BJ (cell line): ENCODE measurements at places on chromosomes 11 and 22.

- no peak for DNase-seq
Observed at GRCh38 chr11:67665541-67666302, 8.7 kb downstream of the ALDH3B2 start.

DNA sequence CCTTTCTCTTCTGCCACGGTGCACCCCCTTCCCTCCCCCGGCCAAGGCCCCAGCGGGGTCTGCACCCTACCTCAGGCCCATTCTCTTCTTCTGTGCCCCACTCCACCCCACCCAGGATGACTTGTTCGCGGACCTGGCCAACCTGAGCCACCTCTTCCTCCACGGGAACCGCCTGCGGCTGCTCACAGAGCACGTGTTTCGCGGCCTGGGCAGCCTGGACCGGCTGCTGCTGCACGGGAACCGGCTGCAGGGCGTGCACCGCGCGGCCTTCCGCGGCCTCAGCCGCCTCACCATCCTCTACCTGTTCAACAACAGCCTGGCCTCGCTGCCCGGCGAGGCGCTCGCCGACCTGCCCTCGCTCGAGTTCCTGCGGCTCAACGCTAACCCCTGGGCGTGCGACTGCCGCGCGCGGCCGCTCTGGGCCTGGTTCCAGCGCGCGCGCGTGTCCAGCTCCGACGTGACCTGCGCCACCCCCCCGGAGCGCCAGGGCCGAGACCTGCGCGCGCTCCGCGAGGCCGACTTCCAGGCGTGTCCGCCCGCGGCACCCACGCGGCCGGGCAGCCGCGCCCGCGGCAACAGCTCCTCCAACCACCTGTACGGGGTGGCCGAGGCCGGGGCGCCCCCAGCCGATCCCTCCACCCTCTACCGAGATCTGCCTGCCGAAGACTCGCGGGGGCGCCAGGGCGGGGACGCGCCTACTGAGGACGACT lies 15.9 kb downstream of the RTN4RL2 start:
- DNase-seq: no peak

DNA sequence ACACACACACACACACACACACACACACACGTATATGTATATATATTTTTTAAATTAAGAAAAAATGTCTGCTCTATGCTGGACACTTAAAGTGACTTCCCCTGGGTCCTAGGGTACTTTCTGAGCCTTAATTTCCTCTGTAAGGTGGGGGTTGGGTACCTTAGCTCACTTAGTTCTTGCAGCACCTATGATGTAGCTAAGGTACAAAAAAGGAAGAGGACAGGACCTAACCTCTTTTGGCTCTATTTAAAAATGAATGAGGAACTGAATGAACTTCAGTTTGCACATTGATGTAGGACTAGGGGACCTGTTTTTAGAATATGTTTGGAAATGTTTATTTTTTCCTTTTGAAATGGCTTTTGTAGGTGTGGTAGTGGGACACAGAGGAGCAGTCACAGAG lies 11.1 kb downstream of the SREBF2 start:
- DNase-seq: no peak

GRCh38 chr11:70776914-70777532 lies 378.7 kb downstream of the CTTN start:
- DNase-seq: no peak

DNA sequence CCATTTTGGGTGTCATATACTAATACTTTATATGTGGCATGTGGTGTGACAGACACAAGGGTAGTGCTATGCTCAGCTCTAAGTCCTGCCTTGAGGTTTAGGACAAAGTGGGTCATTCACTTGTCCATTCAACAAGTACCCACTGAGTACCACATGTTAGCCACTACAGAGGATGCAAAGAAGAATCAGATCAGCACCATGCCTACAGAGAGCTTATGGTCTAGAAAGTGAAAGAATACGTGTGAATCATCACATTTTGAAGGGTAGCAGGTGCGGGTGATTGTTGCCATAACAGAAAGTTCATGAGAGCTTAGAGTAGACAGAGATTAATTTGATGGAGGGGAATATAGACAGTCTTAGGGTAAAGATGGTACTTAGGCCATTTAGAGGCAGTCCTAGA lies 18.3 kb downstream of the CLMP start:
- no peak for DNase-seq

- no peak for DNase-seq
Observed at GRCh38 chr11:114149689-114150407, 90.3 kb downstream of the ZBTB16 start.

DNA sequence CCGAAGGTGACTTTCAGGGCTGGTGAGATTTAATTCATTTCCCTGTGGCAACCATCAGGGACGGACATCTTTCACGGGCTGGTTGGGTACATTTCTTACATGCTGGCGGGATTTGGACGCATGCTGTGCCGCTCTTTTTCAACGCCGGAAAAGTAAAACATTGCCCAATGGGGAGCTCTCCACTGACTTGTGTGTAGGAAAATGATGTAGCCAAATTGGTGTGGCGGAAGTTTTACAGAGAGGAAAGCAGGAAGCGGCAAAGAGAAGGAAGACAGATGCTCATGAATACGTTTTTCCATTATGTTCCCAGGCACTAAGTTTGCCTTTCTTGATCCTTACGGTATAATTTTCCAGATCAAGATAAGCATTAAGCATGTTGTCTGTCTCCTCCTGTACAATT lies 375.8 kb downstream of the NTM start:
- DNase-seq: no peak

- DNase-seq: no peak
Observed at GRCh38 chr11:78996007-78996406, 421.3 kb upstream of the NARS2 start.

DNA sequence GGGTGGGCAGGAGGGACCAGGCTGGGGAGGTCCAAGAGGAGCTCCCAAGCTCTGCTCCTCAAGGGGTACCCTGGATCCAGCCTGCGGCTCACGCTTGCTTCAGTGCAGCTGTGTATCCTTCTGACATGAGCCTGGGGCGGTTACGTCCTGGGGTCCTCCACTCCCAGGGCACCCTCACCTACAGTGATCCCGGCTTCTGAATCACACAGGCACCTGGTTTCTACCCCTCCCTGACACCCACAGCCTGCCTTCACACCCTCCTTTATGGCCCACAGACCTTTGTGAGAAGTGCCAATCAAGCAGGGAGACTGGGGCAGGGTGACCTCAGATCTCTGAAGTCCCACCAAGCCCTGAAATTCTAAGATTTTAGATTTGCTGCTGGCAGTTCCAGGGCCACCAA lies 1.5 kb downstream of the MPST start:
- no peak for DNase-seq

DNA sequence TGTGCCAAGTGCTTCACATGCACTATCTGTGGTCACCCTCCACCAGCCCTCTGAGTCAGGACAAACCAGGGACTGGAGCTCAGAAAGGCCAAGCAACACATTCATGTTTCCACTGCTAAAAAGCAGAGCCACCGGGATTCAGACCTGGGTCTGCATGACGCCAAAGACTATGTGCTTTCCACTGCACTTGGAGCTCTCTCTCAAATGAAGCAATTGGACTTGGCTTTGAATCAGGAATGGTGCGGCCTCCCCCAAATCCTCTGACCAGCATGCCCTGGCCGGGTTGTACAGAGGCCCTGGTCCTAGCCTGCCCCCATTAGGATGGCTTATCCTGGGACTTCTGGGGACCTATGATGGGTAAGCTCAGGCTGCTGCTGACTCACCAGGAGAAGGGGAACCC lies 80.7 kb downstream of the PKNOX2 start:
- DNase-seq: no peak

DNA sequence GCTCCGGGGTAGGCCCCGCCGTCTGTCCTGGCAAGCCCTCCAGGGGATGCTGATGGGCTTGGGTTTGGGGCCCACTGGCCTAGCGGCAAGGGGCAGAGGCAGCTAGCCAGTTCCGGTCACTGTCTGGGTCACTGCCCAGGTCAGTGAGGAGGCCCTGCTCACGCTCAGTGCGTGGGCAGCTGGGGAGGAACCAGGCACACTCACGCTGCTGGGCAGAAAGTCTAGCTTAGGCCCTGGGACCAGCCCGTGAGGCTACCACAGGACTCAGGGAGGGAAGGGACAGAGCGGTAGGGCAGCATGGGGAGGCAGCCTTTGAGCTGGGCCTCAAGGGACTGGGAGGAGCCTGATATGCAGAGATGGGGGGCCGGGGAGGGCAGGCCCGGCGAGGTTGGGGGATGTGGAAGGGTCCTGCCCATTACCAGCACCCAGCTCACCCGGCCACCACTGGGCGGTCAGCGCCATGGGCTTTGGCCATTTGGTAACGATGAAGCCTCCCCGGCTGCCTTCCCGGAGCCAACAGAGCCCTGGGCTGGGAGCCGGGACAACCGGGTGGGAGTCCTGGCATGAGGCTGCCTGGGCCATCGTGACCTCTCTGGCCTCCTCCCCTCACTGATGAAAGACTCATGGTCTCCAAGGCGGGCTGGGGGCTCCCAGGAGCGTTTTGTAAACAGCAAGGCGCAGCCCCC lies 14.2 kb downstream of the SHISAL1 start:
- no peak for DNase-seq

- DNase-seq: no peak
Observed at GRCh38 chr11:45347348-45348082, 61.4 kb upstream of the SYT13 start.

GRCh38 chr11:63459586-63459985 lies 31.4 kb downstream of the PLAAT5 start:
- no peak for DNase-seq

DNA sequence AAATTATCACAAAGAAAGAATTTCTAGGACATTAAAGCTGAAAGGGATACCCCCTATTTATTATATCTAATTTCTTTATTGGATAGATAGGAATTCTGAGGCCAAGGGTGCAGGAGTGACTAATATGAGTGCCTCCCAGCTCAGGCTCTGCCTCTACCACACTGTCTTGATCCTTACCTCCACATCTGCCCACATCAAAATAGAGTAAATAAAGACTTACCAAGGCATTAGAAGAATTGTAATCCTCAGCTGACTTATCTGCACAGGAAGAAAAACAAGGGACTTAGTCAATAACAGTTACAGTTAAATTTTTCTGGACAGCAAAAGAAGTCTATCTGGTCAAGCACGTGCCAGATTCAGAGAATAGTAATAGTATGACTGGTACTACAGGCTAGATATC lies 72.6 kb upstream of the GDPD4 start:
- DNase-seq: no peak

GRCh38 chr11:531919-532526 lies 3.4 kb downstream of the HRAS start:
- no peak for DNase-seq

DNA sequence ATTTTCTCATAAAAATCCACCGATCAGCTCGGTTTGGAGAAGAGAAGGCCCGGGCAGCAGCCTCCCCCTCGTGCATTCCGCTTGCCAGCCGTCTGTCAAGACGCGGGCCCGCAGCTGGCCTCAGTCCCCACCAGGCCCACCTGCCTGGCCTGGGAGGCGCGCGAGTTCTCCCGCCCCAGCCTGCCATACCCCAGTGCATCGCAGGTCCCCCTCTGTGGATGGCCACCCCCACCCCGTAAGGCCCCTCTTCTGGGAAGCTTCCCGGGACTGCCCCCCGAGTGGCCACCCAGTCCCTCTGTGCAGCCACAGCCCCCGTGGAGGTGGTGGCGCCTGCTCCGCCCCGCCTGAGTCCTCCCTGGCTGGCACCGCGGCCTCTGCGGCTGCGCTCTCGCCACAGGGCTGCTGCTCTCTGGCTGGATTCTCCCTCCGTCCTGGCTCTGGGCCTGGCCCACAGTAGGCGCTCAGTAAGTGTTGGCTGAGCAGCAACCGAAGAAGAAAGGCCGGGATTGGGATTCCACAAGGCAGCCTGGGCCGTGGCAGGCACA lies 74.0 kb upstream of the TCF20 start:
- DNase-seq: no peak

DNA sequence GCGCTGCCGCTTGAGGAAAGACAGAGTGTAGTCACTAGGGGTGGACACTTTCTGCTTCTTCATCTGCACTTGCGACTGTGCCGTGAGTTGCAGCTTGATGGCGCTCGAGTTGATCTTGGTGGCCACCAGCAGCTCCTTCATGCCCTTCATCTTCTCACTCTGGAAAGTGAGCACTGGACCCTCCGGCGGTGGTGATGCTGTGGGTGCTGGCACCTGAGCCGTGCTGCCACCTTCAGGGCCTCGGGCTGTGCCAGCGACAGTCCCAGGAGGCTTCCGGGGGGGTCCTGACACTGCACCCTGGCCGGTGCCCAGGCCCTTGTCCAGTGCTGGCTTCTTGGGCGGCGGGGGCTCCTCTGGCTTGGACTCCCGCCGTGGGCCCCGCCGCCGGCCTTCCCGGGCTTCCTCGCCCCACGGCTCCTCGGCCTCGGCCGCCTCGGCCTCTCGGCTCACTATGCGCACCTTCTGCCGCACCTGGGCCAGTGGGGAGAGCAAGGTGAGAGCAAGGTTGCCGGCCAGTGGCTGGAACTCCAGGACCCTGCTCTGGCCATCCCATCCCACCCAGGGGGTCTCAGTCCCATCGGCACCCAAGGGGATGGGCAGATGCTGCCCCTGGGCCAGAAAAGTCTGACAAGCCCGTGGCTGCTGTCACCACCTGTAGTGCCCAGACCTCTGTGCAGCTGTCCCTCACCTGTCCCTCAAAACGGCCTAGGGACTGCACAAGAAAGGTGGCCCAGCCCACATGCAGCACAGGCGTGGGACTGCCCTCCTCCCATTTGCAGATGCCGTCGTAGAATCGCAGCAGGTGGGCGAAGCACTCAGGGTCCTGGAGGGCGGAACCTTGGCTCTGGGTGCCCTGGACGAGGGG lies 1.6 kb upstream of the MAP4K2 start:
- DNase-seq: no peak

DNA sequence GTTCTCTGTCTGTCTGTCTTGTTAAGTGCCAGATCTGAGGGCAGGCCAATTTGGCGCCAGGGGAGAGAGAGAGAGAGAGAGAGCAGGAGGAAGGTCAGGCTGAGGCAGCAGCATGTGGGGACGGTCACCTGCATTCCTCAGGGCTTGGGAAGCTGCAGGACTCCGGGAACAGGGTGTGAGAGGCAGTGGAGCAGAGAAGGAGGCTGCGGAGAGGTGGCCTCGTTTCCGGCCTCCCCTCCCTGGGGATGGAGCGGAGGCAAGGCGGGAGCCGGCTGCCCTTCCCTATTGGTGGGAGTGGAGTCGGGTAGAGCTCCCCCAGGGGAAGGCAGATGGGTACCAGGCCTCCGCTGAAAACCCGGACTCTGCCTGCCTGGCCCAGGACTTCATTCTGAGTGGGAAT lies 9.7 kb downstream of the CLMP start:
- no peak for DNase-seq

GRCh38 chr22:27133019-27133431 lies 475.6 kb downstream of the MIAT start:
- DNase-seq: no peak

DNA sequence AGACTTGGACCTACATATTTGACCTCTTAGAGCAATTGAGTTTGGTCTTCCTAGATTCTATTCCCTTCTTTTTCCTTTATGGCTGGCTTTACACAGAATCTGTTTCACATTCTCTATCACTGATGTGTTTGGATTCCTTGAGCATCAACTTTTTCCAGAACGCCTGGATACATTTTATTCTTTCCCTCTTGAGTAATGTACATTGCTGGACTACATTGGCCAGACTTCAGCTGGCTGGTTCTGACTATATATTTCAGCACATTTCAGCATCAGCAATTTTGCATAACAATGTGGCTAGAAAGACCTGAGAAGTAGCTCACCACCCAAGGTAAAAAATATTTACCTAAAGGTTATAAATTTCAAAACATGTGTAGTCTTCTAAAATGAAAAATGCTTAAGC lies 2198.2 kb upstream of the RAG2 start:
- DNase-seq: no peak
